ENCODE measurements at places on chromosomes 3 and 15. TPM values are rescaled to one million over a fixed set of nuclear protein-coding genes. Genes with fewer than 3 reads are reported as not detected.

The HRG gene
- total RNA-seq: not detected

The ATP6V1A gene
- total RNA-seq: 131 TPM

The C3orf62 gene
- total RNA-seq: 1.4 TPM

The TUSC7 gene
- under 0.01 TPM for total RNA-seq

The ZPLD1 gene
- not detected for total RNA-seq
